Right ventricle myocardium inferior (tissue), 1 donor: ENCODE measurements at places on chromosomes 3 and 15. TPM values are rescaled to one million over a fixed set of nuclear protein-coding genes. Genes with fewer than 3 reads are reported as not detected.

DNA sequence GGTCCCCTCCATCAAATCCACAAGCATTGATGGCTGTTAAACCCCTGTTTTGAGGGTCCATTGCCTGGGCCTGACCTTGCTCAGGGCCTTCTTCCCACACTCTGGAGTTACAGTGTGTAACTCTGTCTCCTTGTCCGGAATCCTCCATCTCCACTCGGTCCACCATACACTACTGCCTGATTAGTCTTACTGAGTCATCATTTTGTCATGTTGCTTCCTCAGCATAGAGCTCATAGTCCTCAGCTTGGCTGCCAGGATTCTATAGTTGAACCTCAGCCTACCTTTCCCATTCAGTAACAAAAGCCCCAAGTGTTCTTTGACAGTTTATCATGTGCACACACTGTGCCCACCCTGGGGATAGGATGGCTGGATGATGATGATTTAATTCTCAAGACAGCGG lies 113.0 kb downstream of the PDE8A start:
- DNase-seq, result no peak

DNA sequence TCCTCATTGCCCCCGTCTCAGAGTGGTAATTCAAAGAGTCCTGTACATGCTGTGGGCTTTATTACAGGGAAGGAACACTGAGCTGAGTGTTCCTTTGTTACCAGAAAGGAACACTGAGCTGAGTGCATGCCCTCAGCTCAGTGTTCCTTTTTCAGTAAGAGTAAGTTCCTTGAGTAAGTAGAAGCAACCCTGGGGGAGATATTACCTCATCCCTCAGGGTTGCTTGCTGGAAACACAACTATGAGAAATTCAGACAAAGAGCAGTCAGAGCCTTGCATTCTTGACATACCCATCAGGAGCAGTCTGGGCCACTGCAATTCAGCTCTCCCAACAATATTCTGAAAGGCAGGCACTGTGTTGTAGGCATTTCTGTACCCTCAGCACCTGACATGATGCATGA lies 17.0 kb downstream of the CHRM5 start:
- no peak for DNase-seq

- DNase-seq, result no peak
Observed at GRCh38 chr3:145355206-145355605, 805.8 kb downstream of the PLOD2 start.

DNA sequence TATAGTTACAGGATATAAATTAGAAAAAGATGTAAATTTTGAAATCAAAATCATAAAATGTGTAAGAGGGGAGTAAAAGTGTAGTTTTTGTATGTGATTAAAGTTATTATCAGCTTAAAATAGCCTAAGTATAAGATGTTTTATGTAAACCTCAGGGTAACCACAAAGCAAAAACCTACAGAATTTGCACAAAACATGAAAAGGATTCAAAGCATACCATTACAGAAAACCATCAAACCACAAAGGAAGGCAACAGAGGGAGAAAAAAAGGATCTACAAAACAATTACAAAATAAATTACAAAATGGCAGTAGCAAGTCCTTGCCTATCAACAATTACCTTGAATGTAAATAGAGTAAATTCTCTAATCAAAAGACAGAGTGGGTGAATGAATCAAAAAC lies 36.7 kb upstream of the MYLK start:
- DNase-seq, result no peak

GRCh38 chr3:101803173-101803782 lies 24.3 kb downstream of the NXPE3 start:
- DNase-seq, result no peak

GRCh38 chr3:171783086-171783485 lies 27.2 kb downstream of the PLD1 start:
- no peak for DNase-seq

NANOGP8 gene
- total RNA-seq, result not detected
